ENCODE measurements at places on chromosomes 12 and 14.

DNA sequence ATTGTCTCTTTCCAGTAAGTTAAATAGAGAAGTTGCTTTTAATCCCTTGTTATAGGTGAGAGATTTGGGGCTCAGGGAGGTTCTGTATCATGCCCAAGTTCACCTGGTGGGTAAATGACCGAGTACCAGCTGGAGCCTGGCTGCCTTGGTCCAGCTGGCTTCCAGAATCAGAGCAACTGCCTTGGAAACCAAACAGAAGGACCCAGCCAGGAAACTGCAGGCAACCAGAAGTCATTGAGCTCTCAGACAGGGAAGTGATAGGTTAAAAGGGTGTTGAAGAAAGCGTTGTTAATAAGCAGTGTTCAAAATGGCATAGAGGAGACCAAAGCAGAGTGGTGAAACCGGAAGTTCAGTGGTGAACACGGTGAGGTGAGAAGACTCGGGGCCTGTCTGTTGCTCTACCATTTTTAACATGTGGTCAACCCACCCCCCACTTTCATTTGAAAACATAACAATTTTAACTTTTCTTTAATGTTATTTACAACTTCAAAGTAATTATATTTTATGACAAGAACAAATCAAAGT lies 54.9 kb downstream of the PLEKHG7 start:
- DNase-seq: no peak

- no peak for DNase-seq
Measured at GRCh38 chr12:88253371-88253978, 111.4 kb downstream of the TMTC3 start.

- no peak for DNase-seq
Measured at GRCh38 chr12:9776781-9777180, 16.1 kb upstream of the CD69 start.

DNA sequence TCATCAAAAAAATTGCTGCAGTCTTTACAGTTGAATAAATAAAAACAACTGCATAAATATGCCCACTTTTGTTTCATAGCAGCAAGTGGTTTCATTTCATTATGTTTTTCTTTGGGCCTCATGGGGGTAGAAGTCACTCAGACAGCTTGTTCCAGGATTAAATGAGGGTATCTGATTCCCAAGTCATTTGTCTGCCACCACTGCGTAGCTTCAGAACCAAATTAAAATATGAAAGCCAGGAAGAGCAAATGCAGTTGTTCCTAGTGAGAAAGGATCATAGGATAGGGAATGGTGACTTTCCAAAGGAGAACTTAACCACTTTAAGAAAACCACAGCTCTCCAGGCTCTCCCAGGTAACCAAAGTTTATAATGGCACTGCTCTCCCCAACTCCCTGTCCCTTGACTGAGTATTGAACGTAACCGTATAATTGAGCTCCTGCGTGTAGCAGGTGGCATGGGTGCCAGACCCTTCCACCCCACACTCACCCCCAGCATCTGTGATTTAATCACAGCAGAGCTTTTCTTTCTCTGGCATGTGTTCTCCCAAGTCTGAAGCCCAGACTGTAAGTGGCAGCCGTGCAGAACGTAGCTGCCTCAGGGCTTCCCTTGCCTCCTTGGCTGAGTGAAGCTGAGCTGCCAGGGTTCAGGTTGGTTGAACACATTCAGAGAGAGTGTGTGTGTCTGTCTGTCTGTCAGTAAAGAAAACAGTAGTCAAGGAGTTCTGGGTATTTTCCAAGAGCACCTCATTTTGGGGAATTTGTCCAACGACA lies 11.3 kb upstream of the KCNH3 start:
- no peak for DNase-seq

DNA sequence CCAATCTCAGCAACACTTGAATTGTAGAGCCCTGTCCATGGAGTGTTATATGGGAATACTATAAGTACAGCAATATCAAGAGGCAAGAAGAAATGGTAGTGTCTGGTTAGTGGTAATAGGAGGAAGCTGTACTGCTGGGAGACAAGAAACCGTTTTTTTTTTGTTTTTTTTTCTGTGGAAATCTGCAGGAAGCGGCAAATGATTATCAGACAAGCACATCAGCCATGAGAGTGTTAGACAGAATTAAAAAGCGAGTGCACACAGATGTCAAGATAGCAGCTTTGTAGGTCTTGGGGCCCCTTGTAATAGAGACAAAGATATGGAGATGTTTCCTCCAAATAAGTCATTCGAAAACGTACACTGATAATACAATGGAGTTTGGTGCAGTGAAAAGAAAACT lies 6.7 kb downstream of the TESPA1 start:
- peak; percentile 36 for DNase-seq

GRCh38 chr12:129312048-129312447 lies 458.8 kb downstream of the GLT1D1 start:
- DNase-seq: no peak

GRCh38 chr12:46368138-46368537 lies 4.4 kb downstream of the SLC38A2 start:
- DNase-seq: no peak

DNA sequence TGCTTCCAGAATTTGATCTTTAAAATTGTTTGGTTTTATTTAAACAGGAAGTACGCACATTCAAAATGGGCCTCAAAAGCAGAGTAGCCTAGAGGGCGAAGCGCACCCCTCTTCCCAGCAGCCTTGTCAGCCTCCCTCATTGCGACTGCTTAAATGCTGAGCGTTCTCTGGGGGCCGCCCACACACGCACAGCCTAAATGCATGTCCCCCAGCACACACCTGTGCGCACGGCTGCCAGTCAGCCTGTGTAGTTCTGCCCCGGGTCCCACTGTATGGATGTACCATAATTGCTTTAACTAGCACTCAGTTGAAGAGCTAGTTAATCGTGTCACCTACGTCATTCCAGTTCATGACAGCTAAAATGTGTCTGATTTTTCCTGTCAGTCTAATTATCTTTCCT lies 79.3 kb downstream of the TESC start:
- DNase-seq: no peak

DNA sequence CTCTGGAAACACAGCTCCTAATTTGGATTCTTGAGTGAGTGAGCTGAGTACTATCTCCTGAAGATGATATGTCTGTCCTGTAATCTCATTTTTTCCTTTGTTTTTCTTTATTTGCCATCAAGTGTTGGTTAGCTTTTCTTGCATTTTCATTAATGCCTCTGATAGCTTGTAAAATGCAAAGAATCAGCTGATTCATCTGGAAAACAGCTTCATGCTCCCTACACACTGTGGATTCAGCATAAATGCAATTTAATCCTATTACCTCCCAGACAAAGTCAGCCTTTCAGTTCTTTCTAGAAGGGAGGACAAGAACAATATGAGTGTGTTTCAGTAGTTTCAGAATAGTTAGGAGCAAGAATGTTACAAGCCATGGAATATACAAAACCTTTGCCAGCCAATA lies 79.4 kb downstream of the DACT1 start:
- no peak for DNase-seq

GRCh38 chr14:78758333-78758732 lies 588.2 kb downstream of the NRXN3 start:
- no peak for DNase-seq

DNA sequence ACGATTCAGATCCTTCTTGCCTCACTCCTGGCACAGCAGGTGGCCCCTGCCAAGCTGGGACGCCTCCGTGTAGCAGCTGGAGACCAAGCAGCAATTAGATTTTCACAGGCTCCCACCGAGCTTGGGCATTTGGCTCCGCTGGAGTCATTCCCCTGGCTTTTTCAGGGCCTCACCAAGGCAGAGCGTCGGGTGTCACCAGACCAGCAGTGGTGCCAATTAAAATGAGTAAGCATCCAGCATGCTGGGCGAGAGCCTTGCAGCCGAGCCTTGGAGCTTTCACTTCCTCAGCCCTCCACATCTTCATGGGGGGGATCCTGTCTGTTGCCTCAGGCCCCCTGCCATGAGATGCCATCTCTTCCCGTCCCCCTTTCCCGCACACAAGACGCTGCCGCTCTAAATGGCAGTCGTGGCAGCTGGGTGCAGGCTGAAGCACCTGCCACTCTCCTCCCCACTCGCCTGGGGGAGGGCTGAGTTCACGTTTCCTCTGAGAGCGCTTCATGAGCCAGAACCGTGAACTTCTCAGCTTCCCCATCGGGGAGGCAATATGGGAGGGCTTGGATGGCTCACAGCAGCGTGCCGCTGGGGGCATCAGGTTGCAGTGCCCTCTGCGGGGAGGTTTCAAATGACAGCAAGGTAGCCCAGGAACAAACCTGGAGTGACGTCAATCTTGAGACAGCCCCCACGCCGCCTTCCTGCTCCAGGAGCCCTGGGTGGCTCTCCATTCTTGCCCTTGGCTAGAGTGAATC lies 11.7 kb downstream of the TPCN1 start:
- DNase-seq: peak; percentile 69

DNA sequence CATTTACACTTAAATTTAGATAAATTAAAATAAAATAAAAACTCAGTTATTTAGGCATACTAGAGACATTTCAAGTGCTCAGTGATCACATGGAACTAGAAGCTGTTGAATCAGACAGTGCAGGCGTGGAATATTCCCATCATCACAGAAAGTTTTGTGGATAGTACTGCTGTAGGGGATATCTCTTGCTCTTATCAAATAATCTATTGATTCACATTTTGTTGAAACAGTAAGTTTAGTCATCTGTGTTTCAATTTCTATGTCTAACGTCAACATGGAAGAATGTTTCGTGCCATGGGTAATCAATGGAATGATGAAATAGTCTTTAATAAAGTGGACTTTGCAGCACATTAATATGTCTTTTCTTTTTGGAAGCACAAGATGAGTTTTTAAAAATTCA lies 108.6 kb downstream of the PAH start:
- DNase-seq: no peak

DNA sequence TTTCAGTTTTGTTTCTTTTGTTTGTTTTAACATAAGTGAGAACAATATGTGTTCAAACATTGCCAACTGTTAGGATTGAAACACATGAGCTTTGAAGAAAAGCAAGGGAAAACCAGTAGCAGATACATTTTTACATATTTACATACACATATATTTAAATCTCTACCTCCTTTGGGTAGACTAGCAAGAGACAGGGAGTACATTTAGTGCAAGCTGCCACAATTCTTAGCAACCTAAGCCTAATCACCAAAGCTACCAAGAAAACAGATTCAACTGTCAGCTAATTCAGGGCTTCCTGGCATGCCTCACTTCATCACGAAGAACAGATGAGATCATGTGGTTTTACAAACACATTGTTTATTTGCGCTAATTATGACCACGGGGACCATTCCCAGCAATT lies 143.1 kb downstream of the PRIMA1 start:
- no peak for DNase-seq

DNA sequence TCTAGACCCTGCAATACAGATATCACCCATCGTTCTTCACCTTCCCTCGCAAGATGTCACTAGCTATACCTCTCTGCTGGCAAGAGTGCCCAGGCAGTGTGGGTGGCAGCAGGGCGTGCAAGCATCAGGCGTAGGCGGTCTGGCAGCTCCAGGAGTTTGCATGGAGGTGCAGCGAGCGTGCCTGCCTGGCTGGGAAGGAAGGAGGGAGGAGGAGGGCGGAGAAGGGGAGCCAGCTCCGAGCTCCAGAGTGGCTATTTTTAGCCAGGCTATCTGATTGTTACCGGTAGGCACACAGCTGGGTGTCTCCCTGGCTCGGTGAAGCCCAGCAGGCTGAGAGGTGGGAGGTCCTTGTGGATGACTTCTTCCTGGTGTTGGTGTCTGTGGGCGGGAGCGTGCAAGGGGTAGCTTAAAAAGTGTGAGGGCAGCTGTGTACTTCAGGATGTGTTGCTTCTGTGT lies 6.2 kb downstream of the FOXJ2 start:
- DNase-seq: no peak

DNA sequence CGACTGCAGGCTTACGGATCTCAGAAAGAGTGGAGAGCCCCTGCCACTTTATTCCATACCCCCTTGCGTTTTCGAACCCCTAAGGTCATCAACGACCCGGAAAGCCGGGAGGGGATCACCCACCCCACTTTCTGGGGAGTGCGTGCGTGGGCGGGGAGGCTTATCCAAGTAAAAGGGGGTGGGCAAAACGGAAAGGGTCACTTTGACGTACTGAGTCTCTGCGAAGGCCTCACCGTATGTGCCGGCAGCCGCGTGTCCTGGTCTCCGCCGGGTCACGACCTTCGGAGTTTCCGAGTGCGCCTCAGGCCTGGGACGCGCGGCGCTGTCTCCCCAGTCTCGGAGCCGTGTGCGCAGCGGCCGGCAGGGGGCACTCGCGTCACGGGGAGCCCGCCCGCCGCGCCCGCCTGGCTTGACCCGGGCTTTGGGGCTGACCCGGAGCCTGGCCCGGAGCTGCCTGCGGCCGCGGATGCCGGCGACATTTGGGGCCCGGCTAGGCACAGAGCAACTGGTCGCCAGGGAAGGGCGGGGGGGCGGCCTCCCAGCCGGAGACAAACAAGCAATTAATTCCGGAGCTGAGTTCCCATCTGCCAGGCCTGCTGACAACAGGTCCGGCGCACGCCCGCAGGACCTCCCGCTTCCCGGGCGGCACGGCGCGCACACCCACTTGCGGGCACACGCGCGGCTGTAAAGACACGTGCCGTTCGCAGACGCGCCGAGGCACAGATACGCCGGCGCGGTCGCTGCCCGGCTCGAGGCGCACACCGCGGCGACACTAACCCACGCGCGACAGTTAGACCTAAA lies 890 bp upstream of the KIF26A start:
- peak; percentile 36 for DNase-seq

DNA sequence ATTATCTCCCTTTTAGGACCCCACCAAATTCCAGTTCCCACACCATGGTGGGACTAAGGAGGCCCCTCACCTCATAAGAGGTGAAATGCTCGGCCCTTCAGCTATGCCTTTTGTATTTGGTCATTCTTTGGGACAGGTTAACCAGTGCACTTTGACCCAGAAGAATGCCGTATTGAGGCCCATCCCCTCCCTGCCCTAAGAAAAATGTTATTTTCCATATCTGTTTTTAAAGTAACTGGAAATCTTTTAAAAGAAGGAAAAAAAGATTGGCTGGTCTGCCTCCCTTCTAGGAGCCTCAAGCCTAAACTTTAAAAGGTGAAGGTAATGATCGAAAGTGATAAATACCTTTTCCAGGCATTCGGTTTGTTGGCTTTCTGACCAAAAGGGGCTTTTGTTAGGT lies 5.7 kb upstream of the HOXC13 start:
- no peak for DNase-seq

DNA sequence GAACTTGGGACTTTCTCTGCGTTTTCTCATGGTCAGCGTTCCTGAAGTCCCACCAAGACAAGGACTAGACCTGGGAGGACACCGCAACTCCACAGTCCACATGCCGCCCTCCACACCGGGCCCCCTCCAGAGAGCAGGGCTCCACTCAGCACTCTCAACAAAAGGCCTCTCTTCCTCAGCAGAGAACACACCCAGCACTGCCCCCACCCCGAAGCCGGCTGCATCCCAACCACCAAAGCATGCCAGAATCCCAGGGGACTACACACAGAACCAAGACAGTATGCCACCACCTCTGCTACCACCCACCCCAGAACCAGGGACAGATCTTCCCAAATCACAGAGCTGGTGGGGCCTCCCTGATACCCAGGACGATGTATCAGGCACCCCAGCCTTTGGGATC lies 88.3 kb downstream of the BCL11B start:
- no peak for DNase-seq

Measured in central memory CD4-positive, alpha-beta T cell (primary cell).